ENCODE measurements at places on chromosomes 4 and X. TPM values are rescaled to one million over a fixed set of nuclear protein-coding genes. Genes with fewer than 3 reads are reported as not detected.
A peak's percentile ranks its signal among the peaks of the same experiment; 100 is the strongest.

DNA sequence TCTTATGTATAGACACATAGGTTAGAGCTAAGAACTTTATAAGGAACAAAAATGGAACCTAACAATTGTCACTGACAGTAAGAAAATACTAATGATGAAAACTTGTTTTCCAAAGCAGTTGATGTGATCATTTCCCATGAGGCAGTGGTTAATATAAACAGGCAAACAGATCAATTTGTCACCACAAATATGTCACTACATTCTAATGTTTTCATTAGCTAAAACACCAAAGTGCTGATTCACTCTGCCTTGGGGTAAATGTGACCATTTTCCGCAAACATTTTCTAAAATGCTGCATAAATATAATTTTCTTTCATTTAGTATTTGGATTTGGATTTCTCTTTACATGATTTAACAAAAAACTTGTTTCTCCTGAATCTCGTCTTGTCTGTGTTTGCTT, 408.9 kb upstream of the CTSO start:
- H3K36me3 ChIP-seq, result no peaks in the 10 kb centered on the region
- no peak overlapping the region for H3K27ac ChIP-seq
- no peak for DNase-seq
- no peaks in the 10 kb centered on the region for H3K4me1 ChIP-seq
- no peaks in the 10 kb centered on the region for H3K27me3 ChIP-seq

- H3K4me1 ChIP-seq, result no peaks in the 10 kb centered on the region
- no peak overlapping the region for H3K4me3 ChIP-seq
- H3K27me3 ChIP-seq, result no peaks in the 10 kb centered on the region
- no peak for DNase-seq
- H3K36me3 ChIP-seq, result no peaks in the 10 kb centered on the region
Observed at GRCh38 chr4:155659176-155659575, 7.5 kb upstream of the GUCY1A1 start.

- H3K4me1 ChIP-seq, result no peaks in the 10 kb centered on the region
- no peak overlapping the region for H3K4me3 ChIP-seq
- DNase-seq, result no peak
- no peaks in the 10 kb centered on the region for H3K36me3 ChIP-seq
- no peak overlapping the region for H3K27ac ChIP-seq
Observed at GRCh38 chr4:77631276-77631675, 25.7 kb downstream of the CXCL13 start.

DNA sequence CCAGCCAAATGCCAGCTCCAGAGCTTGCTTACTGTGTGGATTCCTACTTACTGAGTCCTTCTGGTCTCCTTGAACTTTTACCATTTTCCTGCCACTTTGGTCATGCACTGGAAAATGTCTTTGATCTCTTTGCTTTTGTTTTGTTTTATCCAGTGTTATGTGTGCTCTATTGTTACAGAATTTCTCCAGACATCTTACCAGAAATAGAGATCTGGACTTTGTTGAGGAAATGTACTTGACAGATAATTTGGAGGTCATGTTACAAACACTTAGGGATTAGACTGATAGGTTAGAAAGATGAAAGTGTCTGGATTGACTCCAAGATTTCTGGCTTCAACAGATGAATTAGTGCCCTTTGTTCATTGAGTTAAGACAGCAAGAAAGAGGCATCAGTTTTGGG, 5.7 kb upstream of the ZNF330 start:
- no peak overlapping the region for H3K4me3 ChIP-seq
- H3K4me1 ChIP-seq, result no peaks in the 10 kb centered on the region
- H3K27ac ChIP-seq, result no peak overlapping the region
- no peaks in the 10 kb centered on the region for H3K27me3 ChIP-seq

DNA sequence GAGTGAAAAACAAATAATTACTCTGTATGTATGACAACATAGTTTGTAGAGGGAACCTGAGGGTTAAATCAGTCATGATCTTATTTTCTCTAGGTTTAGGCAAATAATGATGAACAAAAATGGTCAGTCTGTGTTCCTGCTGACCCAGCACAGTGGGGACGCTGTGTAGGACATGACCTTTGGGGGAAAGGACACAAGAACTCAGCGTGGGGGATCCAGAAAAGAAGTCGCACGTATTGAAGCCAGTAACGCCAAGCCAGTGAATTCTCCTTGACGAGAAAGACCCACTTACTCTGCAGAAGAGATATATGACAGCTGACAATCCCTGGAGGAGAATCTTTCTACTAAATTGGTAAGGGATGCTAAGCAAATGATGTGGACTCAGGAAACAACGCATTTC, 36.6 kb downstream of the HELT start:
- no peaks in the 10 kb centered on the region for H3K36me3 ChIP-seq
- no peak for DNase-seq
- no peaks in the 10 kb centered on the region for H3K27me3 ChIP-seq
- H3K27ac ChIP-seq, result no peak overlapping the region
- H3K4me1 ChIP-seq, result peaks cover 2% of the 10 kb centered on the region

DNA sequence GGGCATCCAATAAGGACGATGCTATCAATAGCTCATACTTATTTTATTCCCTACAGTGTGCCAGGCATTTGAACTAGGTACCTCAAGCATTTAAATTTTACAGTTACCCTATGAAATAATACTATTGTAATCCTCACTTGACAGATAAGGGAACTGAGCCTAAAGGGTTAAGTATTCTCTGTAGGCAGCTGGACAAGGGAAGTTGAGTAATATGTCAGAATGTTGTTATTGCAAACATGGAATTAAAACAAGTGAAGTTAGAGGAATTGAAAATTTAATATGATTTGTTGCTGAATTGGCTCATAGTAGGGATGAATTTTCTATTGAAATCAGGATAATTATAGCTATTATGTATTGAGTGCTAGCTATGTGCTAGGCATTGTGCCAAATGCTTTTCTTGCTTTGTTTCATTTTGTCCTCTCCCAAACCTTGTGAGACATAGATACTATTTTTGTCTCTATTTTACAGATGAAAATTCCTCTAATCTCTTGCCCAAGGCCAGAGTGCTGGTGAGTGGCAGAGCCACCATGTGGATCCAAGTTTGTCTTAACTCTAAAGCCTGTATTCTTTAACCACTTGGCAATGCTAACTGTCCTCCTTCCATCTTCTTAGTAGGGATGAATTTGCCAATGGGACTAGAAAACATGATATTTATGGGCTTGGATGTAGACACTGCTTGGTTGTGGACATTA, 58.1 kb downstream of the TMEM164 start:
- DNase-seq, result no peak
- no peaks in the 10 kb centered on the region for H3K27me3 ChIP-seq
- no peak overlapping the region for H3K27ac ChIP-seq
- H3K4me3 ChIP-seq, result no peak overlapping the region

GRCh38 chr4:182736207-182736606, 181.0 kb downstream of the DCTD start:
- H3K36me3 ChIP-seq, result no peaks in the 10 kb centered on the region
- no peaks in the 10 kb centered on the region for H3K27me3 ChIP-seq
- no peak overlapping the region for H3K4me3 ChIP-seq
- no peak for DNase-seq
- no peaks in the 10 kb centered on the region for H3K4me1 ChIP-seq
- H3K27ac ChIP-seq, result no peak overlapping the region

DNA sequence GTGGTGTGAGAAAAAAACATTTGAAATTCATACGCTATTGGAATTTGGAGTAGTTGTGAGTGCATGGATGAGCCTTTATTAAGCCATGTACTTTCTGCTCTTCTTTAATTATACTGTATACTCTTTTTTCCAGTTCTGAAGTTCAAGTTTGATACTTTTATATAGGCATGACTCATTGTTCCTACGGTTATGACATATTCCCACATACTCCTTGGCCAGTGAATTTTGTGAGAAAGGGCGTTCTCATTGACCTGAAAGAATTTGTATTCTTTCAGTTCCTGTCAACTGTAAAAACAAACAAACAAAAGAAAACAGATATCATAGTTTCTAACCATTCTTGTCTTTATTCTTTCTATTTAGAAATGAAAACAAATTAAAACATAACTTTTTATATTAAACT, 407.3 kb downstream of the MAPK10 start:
- H3K36me3 ChIP-seq, result no peaks in the 10 kb centered on the region
- H3K4me3 ChIP-seq, result no peak overlapping the region
- H3K27ac ChIP-seq, result no peak overlapping the region
- H3K27me3 ChIP-seq, result no peaks in the 10 kb centered on the region

- no peak overlapping the region for H3K4me3 ChIP-seq
- no peaks in the 10 kb centered on the region for H3K27me3 ChIP-seq
- peaks cover 6% of the 10 kb centered on the region for H3K4me1 ChIP-seq
- H3K27ac ChIP-seq, result peak overlapping the region; percentile 13
- H3K36me3 ChIP-seq, result no peaks in the 10 kb centered on the region
Observed at GRCh38 chr4:147839200-147839599, 107.3 kb downstream of the ARHGAP10 start.

DNA sequence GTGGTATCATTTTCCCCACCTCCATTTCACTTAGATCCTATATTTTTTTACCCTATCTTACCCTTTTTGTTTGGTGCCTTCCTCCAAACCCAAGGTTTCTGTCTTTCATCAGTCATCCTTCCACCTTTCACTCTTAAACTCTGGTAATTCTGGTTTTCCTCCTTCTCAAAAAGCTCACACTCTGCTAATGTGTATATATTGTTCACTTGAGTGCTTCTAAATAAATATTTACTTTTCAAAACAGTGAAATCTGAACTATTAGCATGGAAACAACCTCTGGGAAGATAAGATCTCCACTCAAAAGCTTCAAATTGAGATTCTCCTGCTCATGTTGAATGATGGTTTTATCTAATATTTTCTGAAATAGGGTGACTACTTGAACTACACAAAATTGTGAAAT, 21.5 kb downstream of the XIAP start:
- H3K27ac ChIP-seq, result no peak overlapping the region
- H3K4me3 ChIP-seq, result no peak overlapping the region
- H3K4me1 ChIP-seq, result peaks cover 3% of the 10 kb centered on the region
- H3K27me3 ChIP-seq, result no peaks in the 10 kb centered on the region

CFP gene
- total RNA-seq, result 3.1 TPM

HEPH gene
- 20.3 TPM for total RNA-seq

PNMA3 gene
- 4.3 TPM for total RNA-seq

REPS2 gene
- 17.6 TPM for total RNA-seq

SPATA18 gene
- total RNA-seq, result 9.6 TPM

SLC6A14 gene
- 0.46 TPM for total RNA-seq

CCDC120 gene
- total RNA-seq, result 6.0 TPM

ENPEP gene
- 3.0 TPM for total RNA-seq
